ENCODE measurements at places on chromosomes 4 and X. TPM values are rescaled to one million over a fixed set of nuclear protein-coding genes. Genes with fewer than 3 reads are reported as not detected.
A peak's percentile ranks its signal among the peaks of the same experiment; 100 is the strongest.

DNA sequence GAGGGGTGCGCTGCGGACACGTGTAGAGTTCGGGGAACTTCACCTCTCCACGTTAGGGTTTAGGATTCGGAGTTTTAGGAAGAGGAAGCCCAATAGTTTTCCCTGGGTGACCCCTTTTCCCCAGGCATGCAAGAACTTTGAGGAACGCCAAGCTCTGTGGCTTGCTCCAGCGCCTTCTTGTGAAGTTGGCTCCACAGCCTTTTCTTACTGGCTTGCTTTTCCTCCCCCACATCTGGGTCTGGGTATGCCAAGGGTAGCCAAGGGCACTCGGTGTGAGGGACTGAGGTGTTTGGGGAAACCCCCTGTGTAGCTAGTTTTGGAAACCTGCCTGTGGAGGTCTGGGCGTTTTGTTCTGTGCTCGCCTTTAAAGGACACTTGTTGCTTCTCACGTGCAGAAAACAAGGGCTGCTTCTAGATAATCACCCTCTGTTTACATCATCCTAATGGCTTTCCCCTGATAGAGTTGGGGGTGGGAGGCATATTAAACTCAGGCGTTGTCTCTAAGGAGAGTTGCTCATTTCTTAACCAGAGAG lies 746 bp downstream of the EDNRA start:
- H3K27me3 ChIP-seq: no peaks in the 10 kb centered on the region
- H3K36me3 ChIP-seq: no peaks in the 10 kb centered on the region
- no peak for DNase-seq
- H3K27ac ChIP-seq: no peak overlapping the region
- peak overlapping the region; percentile 57 for H3K4me3 ChIP-seq
- 0 out of 2 replicates have a peak, but pooled peaks cover 2% of the 10 kb centered on the region for H3K4me1 ChIP-seq

DNA sequence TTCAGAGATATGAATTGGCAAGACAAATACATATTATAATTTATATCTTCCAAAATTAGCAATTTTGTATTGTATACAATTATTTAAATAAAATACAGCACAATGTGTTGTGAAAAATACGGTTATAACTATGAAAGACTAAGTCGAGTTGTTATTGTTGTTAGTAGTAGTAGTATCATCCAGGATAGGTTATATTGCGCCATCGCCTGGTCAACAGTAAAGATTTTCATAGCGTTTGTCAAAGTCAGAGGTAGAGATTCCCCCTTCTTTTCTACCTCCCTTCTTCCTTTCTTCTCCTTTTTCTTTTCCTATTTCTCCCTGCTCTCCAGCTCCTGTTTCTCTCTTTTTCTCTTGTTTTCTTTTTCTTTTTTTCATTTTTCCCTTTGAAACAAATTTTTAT lies 499.1 kb upstream of the EPHA5 start:
- H3K4me3 ChIP-seq: no peak overlapping the region
- DNase-seq: no peak
- no peaks in the 10 kb centered on the region for H3K36me3 ChIP-seq
- no peaks in the 10 kb centered on the region for H3K4me1 ChIP-seq
- no peaks in the 10 kb centered on the region for H3K27me3 ChIP-seq
- H3K27ac ChIP-seq: no peak overlapping the region

DNA sequence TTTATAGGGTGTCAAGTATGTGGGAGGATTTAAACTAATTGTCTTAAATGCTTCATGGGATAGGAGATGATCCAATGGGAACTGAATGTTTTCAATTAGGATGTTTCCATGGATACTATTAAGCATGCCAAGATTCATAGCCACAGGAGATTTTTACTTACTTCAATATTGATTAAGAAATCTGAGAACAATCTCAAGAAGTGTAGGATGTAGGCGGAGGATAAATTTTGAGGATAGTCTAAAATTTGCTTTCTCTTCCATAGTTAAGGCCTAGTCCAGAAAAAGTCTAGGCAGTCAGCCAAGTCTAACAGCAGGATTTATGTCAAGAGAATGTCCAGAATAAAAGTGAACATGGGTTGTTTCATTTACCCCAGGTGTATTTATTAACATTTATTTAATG lies 32.8 kb downstream of the REPS2 start:
- DNase-seq: no peak
- no peaks in the 10 kb centered on the region for H3K27me3 ChIP-seq
- no peaks in the 10 kb centered on the region for H3K4me1 ChIP-seq
- H3K27ac ChIP-seq: no peak overlapping the region
- H3K36me3 ChIP-seq: no peaks in the 10 kb centered on the region

- no peak overlapping the region for H3K27ac ChIP-seq
- no peaks in the 10 kb centered on the region for H3K36me3 ChIP-seq
- no peak overlapping the region for H3K4me3 ChIP-seq
- H3K27me3 ChIP-seq: no peaks in the 10 kb centered on the region
Measured at GRCh38 chr4:56181140-56181953, 205.9 kb downstream of the AASDH start.

GRCh38 chr4:26772096-26772873 lies 88.4 kb upstream of the STIM2 start:
- no peak for DNase-seq
- H3K27me3 ChIP-seq: no peaks in the 10 kb centered on the region
- no peaks in the 10 kb centered on the region for H3K36me3 ChIP-seq
- no peak overlapping the region for H3K27ac ChIP-seq
- no peak overlapping the region for H3K4me3 ChIP-seq
- H3K4me1 ChIP-seq: no peaks in the 10 kb centered on the region

- H3K27ac ChIP-seq: no peak overlapping the region
- no peak overlapping the region for H3K4me3 ChIP-seq
- no peaks in the 10 kb centered on the region for H3K4me1 ChIP-seq
- H3K27me3 ChIP-seq: no peaks in the 10 kb centered on the region
- no peak for DNase-seq
Measured at GRCh38 chrX:28960063-28960462, 372.8 kb downstream of the IL1RAPL1 start.

DNA sequence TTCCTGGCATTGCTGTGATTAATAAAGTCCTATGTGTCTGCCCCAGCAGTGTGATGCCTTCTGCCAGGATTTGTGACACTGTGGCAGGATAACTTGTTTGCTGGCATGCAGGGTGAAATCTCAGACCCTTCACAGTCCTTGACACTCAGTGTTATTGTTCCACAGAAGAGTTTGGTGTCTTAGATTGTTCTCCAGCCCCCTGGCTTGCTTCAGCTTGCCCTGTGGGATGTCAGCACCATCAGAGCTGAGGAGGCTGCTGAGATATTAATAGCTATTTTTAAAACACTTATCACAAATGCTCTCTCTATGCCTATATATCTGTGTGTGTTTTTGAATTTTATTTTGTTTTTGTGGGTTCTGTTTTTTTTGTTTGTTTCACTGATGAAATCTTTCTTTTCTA lies 136.9 kb downstream of the TSPAN5 start:
- no peak overlapping the region for H3K27ac ChIP-seq
- peaks cover 67% of the 10 kb centered on the region for H3K4me1 ChIP-seq
- H3K4me3 ChIP-seq: no peak overlapping the region
- no peaks in the 10 kb centered on the region for H3K36me3 ChIP-seq

GRCh38 chr4:88846206-88846790 lies 148.7 kb upstream of the NAP1L5 start:
- no peaks in the 10 kb centered on the region for H3K27me3 ChIP-seq
- H3K4me3 ChIP-seq: no peak overlapping the region
- no peak for DNase-seq
- H3K36me3 ChIP-seq: no peaks in the 10 kb centered on the region
- H3K27ac ChIP-seq: no peak overlapping the region

DNA sequence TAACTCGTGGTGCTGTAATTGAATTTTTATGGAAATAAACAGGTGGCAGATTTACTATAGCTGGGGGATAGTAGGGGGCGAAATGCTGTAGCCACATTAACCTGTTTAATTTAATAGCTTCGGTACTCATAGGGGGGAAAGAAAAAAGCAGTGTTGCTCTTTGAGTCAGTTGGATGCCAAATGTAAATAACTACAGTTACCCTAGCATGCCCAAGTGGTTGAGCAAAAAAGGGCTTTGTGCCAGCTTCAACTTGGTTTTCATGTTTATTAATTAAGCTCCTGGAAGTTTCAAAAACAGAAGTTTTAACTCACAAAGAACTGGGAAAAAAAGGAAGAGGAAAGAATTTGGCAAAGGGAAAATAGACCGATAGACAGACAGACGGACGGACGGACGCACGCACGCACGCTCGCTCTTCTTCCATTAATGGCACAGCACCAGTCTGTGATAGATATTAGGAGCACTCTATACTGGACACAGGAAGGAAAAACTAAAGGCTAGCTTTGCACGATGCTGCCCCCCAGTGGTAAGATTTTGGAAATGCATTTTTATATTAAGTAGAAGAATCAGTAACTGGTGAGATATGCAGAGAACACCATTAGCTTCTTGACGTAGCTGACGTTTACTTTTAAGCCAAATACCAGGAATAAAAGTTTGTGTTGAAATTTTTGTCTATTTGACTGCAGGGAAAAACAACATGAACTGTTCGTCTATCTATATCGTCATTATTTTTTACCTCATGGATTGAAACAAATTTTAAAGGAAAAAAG lies 151.8 kb downstream of the SLC7A11 start:
- H3K4me3 ChIP-seq: peak overlapping the region; percentile 51
- H3K36me3 ChIP-seq: no peaks in the 10 kb centered on the region
- H3K27me3 ChIP-seq: no peaks in the 10 kb centered on the region
- H3K27ac ChIP-seq: no peak overlapping the region
- peaks cover 13% of the 10 kb centered on the region for H3K4me1 ChIP-seq

DNA sequence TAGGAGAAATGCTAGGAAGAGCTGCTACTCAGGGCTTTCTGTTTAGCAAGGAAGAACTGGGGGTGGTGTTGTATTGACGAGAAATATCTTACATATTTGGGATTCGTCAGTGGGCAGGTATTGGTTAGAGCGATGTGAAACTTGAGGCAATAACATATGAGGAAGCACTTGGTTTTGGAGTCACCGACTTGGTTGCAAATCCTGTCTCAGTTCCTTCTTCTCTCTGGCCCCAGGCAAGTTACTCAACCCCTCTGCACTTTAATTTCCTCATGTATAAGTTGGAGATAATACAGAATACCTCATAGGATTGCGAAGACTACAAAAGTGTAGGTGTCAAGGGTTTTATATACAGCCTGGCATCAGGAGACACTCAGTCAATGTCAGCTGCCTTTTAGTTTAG lies 34.1 kb downstream of the GPAT3 start:
- H3K4me1 ChIP-seq: no peaks in the 10 kb centered on the region
- H3K4me3 ChIP-seq: no peak overlapping the region
- H3K27me3 ChIP-seq: no peaks in the 10 kb centered on the region
- DNase-seq: no peak
- no peak overlapping the region for H3K27ac ChIP-seq

DNA sequence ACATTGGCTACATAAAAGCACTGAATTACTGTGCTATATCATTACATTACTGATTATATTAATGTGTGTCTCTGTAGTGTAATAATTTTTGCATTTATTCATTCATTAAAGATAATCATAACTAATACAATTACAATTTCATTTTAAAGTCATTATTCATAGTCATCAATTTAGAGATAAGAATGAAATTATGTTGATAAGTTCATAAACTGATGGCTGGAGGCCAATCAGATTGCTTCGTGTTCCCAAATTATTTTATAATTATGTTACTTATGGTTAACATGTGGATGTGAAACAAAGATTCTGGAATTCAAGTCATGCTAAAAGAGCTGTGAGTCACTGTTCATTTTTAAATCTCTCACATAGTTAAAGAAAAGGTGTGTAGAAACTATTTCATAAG lies 223.4 kb upstream of the HAND2 start:
- DNase-seq: no peak
- peaks cover 7% of the 10 kb centered on the region for H3K27me3 ChIP-seq
- H3K4me1 ChIP-seq: no peaks in the 10 kb centered on the region

- no peaks in the 10 kb centered on the region for H3K27me3 ChIP-seq
- no peak overlapping the region for H3K4me3 ChIP-seq
- H3K27ac ChIP-seq: peak overlapping the region; percentile 52
- DNase-seq: peak; percentile 49
- peaks cover 16% of the 10 kb centered on the region for H3K4me1 ChIP-seq
Measured at GRCh38 chrX:119410027-119410819, 11.1 kb downstream of the SLC25A43 start.

- H3K27ac ChIP-seq: peak overlapping the region; percentile 68
- no peaks in the 10 kb centered on the region for H3K27me3 ChIP-seq
- peaks cover 38% of the 10 kb centered on the region for H3K4me1 ChIP-seq
- DNase-seq: peak; percentile 54
Measured at GRCh38 chr4:6953751-6954380, 44.2 kb downstream of the TBC1D14 start.

GRCh38 chrX:21487832-21488231 lies 113.6 kb downstream of the CNKSR2 start:
- H3K27me3 ChIP-seq: no peaks in the 10 kb centered on the region
- H3K36me3 ChIP-seq: no peaks in the 10 kb centered on the region
- no peaks in the 10 kb centered on the region for H3K4me1 ChIP-seq
- no peak overlapping the region for H3K27ac ChIP-seq

DNA sequence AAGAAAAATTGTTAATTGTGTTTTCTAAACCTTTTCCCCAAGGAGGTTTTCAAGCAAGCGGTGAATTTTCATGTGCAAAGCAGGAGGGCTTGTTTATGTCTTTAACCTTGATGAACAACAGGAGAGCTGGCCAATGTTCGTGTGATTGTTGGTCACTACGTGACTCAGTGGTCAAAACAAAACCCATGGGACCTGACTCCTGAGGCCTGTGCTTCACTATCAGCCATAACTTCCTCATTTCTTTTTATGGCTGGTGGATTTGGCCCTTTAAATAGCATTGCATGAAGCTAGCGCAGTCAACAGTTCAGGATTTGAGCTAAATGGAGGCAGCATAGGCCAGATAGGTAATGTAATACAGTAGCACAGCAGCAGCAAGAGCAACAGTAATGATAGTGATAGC lies 80.5 kb downstream of the MID1IP1 start:
- no peak overlapping the region for H3K27ac ChIP-seq
- H3K4me1 ChIP-seq: no peaks in the 10 kb centered on the region
- no peaks in the 10 kb centered on the region for H3K36me3 ChIP-seq
- H3K4me3 ChIP-seq: no peak overlapping the region

- peaks cover 3% of the 10 kb centered on the region for H3K4me1 ChIP-seq
- H3K36me3 ChIP-seq: peaks cover 2% of the 10 kb centered on the region
- no peaks in the 10 kb centered on the region for H3K27me3 ChIP-seq
- no peak overlapping the region for H3K4me3 ChIP-seq
Measured at GRCh38 chr4:78414116-78414515, 137.5 kb upstream of the ANXA3 start.

GRCh38 chrX:69556060-69557011 lies 52.2 kb downstream of the NALF2 start:
- peaks cover 23% of the 10 kb centered on the region for H3K4me1 ChIP-seq
- no peaks in the 10 kb centered on the region for H3K27me3 ChIP-seq
- peak overlapping the region; percentile 54 for H3K27ac ChIP-seq
- H3K36me3 ChIP-seq: no peaks in the 10 kb centered on the region

EPHA5 gene
- total RNA-seq: not detected

MGAT4D gene
- total RNA-seq: not detected

BOD1L1 gene
- 22.4 TPM for total RNA-seq

TAB3 gene
- 11.2 TPM for total RNA-seq

EGFL6 gene
- total RNA-seq: not detected

TASL gene
- not detected for total RNA-seq

Data from HCT116 (cell line).